ENCODE measurements at places on chromosomes 4 and X.

GRCh38 chr4:177287255-177287654 lies 22.4 kb upstream of the NEIL3 start:
- no peak for DNase-seq

DNA sequence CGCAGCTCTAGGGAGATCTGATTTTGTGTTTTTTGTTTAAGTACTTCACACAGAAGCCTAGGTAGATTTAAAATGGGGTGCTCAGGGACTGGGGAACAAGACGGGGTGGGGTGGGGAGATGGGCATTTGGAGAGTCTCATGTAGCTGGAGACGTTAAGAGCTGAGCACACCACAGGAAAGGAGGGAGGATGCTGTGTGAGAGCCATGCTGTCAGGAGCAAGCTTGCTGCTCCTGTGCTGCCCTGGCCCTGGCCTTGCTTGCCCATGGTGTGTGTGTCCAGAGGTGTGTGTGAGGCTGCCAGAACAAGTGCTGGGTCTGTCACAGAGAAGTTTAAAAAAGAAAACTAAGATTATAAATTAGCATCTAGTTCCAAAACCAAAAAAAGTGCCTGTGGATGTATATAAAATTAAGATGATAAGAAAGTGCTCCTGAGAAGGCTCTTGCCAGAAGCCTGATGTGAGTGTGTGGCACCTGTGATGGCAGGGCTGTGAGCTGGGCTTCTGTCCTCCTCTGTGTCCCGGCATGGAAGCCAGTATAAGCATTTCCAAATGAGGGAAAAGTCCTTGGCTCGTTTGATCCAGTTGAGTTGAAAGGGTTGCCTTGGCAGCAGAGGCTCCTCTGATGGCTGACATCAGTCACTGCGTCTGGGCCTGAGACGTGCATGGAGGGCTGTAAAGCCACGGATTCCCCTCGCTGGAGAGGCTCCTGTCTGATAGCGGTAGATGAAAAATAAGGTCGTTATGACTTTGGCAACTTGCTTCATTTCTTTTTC lies 63.5 kb downstream of the NELFA start:
- no peak for DNase-seq

DNA sequence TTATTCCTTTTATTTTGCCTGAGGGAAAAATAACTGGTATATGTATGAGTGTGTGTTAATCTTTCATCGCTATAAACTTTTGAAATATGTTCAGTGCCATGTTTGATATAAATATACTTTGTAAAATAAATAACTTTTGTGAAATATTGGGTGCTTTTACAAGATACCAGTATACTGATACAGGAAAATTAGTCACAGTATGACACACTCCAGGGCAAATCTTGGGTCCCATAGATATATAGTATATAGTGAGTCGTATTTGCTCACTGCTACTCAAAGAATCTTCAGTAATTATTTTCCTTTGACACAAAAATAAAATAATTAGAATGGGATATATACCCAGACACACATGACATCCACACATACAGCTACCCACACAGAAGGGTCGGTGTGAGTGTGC lies 472.3 kb downstream of the GRID2 start:
- no peak for DNase-seq

GRCh38 chr4:145716661-145717200 lies 36.8 kb downstream of the C4orf51 start:
- no peak for DNase-seq

DNA sequence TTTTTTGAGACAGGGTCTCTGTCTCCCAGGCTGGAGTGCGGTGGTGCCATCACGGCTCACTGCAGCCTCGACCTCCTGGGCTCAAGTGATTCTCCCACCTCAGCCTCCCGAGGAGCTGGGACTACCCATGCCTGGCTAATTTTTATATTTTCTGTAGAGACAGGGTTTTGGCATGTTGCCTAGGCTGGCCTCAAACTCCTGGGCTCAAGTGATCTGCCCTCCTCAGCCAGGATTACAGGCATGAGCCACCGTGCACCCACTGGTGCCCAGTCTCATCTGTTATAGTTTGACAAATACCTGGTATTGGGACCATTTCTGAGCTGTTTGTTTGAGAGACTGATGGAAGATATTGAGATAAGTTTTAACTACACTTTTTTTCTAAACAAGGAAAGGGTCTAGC lies 57.5 kb upstream of the SMIM10 start:
- DNase-seq, result no peak

- DNase-seq, result no peak
These were observed 68.1 kb downstream of the FHDC1 start for GRCh38 chr4:153004081-153004850.

GRCh38 chrX:118423558-118423957 lies 72.1 kb upstream of the DOCK11 start:
- DNase-seq, result peak; percentile 1

DNA sequence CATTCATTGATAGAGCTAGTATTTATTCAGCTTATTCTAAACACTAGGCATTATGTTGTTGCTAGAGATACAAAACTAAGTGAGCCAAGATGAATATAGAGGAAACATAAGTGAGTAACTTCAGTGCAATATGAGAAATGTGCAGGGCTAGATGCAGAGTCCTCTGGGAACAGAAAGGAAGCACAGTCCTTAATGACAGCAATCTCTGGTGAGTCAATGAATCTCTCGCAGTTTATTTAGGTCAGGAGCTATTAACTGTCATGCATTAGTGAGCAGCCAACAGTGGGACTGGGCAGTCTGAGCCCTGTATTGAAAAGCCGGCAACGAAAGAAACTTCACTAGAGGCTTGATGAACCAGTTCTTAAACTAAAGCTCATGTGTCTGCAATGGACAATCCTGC lies 598.1 kb upstream of the MAGEB2 start:
- DNase-seq, result no peak

DNA sequence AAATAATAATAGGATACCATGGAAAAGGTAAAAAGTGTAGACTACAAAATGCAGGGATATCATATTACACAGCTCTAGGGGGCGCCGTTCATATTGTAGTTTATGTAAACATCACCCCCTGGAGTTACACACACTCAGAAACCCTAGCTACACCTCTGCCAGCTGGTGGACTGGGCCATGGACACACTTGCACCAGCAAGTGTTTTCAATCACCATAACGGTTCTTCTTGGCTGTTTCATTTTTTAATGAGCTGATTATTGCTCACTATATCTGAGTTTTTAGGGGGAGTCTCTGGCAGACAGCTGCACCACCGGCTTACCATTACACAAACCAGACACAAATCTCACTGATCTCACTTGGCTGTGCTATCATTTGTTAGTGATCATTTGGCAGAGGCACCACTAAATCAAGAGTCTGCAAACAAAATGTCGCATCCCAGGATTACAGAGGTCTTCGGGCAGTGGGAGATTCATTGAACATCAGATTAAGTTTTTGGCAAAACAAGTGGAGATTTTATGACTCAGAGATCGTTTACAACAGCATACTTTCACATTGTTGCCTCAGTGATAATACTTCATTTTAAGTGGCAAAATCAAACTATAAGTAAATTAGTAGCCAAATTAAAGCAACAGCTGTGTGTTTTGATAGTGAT lies 185.7 kb downstream of the UNC5C start:
- peak; percentile 9 for DNase-seq

DNA sequence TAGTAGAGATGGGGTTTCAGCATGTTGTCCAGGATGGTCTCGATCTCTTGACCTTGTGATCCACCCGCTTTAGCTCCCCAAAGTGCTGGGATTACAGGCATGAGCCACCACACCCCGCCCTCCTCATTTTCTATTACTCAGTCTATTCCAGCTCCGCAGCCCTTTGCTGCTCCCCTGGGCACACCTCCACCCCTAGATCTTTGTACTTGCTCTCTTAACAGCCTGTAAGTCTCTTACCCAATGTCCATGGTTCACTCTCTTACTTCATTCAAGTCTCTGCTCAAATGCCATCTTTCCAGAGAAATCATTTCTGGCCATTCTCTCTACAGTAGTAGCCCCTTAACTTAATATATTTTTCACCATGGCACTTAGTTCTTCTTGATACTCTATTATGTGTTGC lies 64.7 kb downstream of the LDB2 start:
- DNase-seq, result no peak

- DNase-seq, result no peak
These were observed 38.1 kb downstream of the MID1 start for GRCh38 chrX:10582215-10582733.

- no peak for DNase-seq
These were observed 584.8 kb downstream of the PPARGC1A start for GRCh38 chr4:23305026-23305425.

- DNase-seq, result no peak
These were observed 34.9 kb upstream of the STK26 start for GRCh38 chrX:131988236-131988635.

GRCh38 chr4:23822181-23822580 lies 67.7 kb downstream of the PPARGC1A start:
- DNase-seq, result no peak

GRCh38 chrX:133980406-133980805 lies 5.0 kb downstream of the GPC3 start:
- DNase-seq, result no peak

DNA sequence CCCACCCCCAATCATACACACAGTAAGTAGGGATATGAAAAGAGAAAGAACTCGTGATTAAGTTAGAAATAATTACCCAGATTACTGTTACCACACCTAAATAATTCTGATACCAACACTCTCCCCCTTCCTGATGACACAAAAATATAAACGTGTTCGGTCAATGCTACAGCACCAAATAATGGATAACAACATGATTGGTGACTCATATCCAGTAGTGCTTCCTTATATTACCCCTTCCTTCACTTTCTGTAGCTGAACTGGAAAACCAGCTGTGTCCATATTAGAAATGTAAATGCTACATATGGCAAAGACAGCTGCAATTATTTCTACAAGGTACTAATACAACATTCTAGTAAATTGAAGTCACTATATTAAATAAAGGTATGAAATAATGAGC lies 20.8 kb downstream of the EIF4E start:
- no peak for DNase-seq

GRCh38 chr4:3384391-3384770 lies 57.4 kb upstream of the HGFAC start:
- DNase-seq, result no peak

GRCh38 chr4:117334451-117335188 lies 249.2 kb upstream of the TRAM1L1 start:
- no peak for DNase-seq

DNA sequence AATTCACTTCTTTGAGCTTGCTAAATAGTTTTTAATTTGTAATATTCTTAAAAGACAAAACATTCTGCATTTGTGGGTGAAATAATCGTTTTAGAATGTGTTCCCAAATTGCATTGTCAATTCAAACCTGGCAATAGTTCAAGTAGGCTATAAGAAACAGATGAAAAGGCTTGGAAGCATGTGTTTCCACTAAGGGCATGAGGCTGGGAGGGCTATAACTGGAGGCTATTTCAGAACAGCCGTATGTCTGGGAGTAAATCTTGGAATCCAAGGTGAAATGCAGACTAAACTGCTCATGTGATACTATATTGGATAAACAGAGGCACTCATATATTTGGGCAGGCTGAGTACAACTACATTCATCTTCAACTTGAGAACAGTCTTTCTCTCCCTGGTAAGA lies 117.4 kb upstream of the GRPR start:
- no peak for DNase-seq

DNA sequence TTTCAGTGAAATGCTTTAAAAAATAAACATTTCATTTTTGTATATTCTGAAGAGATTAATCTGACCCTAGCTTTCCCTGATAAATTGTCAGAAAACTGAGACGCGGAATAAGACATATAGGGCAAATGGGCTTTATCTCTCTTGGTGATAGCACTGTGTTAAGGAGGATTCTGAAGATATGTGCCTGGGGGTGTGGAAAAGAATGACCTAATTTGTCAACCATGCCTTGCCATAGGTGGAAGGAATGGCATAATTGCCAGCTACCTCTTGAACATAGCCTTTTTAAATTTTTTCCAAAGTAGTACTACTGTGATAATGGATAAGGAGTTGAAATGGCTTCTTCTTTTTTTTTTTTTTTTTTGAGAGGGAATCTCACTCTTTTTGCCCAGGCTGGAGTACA lies 11.7 kb downstream of the JADE1 start:
- no peak for DNase-seq

- DNase-seq, result no peak
These were observed 3.5 kb upstream of the ARHGAP4 start for GRCh38 chrX:153929576-153929975.

GRCh38 chr4:133287396-133287795 lies 138.3 kb downstream of the PCDH10 start:
- DNase-seq, result no peak

DNA sequence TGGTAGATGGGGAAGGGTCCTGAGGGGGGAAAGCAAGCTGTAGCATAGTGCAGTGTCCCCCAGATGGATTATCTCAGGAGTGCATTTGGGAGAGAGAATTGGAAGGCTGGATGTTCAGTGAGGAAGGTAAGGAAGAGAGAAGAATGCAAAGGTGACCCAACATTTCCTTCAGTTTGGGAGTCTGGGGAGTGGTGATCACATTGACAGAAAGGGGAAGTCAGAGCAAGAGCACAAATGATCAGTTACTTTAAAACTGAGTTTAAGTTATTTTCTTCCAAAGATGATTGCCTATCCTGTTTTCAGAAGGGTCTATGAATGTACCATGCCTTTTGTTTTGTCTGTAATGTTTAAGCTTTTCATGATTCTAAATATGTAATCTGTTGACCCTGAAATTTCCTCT lies 47.6 kb downstream of the ARHGAP10 start:
- no peak for DNase-seq

GRCh38 chr4:6184169-6184568 lies 16.2 kb downstream of the JAKMIP1 start:
- DNase-seq, result no peak

DNA sequence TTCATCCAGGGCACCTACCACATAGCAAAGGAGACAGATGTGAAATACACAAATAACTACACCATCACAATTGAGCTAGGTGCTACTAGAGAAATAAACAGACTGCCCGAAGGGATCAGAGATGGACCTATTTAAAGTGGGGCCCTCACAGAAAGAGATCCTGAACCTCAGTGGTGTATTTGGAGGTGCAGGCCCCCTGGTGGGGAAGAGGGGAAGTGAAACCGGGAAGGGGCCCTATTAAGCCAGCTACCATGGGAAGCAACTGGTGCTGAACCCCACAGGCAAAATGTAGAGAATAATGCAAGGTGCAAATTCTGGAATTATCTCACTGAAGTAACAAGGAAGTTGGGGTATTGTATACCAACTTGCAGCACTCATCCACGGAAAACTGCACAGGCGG lies 78.6 kb upstream of the FAM9A start:
- peak; percentile 20 for DNase-seq

DNA sequence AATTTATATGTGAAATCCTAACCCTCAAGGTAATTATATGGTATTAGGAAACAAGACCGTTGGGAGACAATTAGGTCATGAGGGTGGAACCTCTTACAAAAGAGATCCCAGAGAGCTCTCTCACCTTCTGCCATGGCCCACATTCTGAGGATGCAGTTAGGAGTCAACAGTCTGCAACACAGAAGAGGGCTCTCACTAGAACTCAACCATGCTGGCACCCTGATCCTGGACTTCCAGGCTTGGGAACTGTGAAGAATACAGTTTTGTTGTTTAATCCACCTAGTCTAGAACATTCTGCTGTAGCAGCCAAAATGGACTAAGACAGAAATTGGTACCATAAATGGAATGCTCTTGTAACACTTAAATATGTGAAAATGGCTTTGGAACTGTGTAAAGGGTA lies 278.8 kb upstream of the GALNTL6 start:
- no peak for DNase-seq
